ENCODE measurements at places on chromosomes 5 and 9.
A peak's percentile ranks its signal among the peaks of the same experiment; 100 is the strongest.

DNA sequence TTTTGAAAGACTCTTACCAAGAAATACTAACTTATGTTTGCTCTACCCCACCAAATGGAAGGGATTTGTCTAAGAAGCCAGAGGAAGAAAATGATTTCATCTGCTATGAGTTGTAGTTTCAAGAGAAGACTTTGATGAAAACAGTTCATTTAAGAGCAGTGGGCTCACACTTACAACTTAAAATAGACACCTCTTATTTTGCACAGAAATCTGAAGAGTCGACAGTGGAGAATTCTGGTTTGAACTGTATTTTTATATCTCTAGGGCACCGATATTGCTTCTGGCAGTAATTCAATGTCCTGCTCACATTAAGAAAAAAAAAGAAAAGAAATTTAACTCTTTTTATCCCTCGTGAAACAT is 1.9 kb upstream of the DAB2 start:
- no peak for DNase-seq

DNA sequence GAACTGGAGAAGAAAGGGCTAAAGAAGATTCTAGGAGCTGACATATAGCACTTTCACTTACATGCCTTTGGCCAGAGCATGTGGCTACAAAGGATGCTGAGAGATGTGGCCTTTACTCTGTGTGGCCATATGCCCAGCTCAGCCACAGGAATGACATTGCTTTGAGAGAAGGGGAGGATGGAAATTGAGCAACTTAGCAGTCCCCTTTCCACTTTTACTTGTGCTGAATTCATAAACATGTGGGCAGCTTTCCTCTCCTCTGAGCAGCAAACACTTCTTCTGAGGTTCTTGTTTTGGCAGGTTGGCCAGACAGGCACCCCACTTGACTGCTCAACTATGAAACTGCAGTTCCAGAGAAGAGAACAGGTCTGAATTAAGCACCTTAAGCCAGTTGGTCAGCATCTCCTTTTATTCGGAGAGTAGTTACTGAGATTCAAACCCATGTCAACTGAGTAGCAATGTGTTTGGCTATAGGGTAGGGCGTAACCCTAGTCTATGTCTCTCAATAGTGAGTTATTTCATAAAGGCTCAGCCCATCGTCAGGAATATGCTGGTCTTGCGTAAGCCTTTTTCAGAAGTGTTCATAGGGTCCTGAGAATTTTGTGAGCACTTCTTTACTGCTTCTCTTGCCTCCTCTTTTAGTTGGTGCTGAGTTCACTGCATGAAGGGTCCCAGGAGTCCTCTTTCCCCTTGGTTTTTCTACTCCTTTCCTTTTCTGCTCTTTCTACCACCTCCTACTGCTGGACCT is 134.5 kb downstream of the PALM2AKAP2 start:
- DNase-seq = no peak

DNA sequence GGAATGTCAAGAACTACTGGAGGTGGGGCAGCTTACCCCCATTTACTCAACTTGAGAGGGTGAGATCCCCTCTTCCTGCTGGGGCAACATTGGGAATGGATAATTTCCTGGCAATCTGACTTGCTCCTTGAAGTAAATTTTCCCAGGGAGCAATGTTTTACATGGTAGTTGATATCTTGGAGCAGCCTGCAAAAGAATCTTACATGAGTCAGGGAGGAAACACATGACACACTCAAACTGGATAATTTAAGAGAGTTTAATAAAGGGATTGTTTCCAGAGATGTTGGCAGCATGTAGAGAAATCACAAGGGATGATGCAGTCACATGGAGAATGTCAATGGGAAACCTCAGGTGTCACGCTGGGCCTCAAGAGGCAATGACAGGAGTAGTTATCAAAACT is 212.5 kb downstream of the GAS1 start:
- DNase-seq = no peak

- DNase-seq = no peak
Measured at GRCh38 chr5:111198281-111198966, 25.8 kb upstream of the CAMK4 start.

DNA sequence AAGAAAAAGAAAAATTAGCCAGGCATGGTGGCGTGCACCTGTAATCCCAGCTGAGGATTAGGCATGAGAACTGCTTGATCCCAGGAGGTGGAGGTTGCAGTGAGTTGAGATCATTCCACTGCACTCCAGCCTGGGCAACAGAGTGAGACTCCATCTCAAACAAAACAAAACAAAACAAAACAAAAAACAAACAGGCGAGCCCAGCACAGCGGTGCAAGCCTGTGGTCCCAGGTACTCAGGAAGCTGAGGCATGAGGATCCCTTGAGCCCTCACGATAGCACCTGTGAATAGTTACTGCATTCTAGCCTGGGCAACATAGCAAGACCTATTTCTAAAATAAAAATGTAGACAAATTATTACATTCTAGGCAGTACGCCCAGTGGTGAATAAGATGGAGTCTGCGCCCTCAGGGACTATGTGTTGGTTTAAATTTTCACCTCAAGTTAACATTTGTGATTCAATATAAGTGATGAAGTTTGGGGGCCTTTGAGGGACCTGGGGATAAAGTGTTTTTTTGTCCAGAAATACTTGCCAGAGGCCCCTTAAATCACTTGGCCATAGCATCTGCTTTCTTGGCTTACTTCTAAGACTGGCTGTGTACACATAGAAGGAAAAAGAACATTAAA is 3.4 kb upstream of the GAPVD1 start:
- DNase-seq = no peak

- peak; percentile 46 for DNase-seq
Measured at GRCh38 chr5:1111727-1112289, at the start of gene SLC12A7. Gene SLC12A7 (minus strand): TSS chr5:1112063. CDS start chr5:1111991, 72 bp downstream.

- no peak for DNase-seq
Measured at GRCh38 chr5:124463851-124464250, 282.6 kb downstream of the ZNF608 start.

DNA sequence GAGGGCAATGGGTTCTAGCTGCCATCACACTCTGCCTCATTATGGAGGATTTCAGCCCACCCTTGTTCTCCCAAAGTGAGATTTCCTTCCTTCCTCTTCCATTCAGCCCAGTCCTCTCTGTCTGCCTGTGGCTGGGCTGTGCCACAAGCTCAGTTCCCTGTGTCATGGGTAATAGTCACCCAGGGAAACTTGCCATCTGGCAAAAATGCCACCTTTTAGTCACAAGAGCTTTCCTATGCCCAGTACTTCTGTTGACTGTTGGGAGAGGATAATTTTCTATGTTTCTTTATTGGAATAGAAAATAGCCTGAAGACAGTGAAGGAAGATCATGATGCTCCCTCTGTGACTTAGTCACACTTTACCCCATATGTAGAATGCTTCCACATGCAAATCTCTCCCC is 71.4 kb downstream of the TLR4 start:
- no peak for DNase-seq

DNA sequence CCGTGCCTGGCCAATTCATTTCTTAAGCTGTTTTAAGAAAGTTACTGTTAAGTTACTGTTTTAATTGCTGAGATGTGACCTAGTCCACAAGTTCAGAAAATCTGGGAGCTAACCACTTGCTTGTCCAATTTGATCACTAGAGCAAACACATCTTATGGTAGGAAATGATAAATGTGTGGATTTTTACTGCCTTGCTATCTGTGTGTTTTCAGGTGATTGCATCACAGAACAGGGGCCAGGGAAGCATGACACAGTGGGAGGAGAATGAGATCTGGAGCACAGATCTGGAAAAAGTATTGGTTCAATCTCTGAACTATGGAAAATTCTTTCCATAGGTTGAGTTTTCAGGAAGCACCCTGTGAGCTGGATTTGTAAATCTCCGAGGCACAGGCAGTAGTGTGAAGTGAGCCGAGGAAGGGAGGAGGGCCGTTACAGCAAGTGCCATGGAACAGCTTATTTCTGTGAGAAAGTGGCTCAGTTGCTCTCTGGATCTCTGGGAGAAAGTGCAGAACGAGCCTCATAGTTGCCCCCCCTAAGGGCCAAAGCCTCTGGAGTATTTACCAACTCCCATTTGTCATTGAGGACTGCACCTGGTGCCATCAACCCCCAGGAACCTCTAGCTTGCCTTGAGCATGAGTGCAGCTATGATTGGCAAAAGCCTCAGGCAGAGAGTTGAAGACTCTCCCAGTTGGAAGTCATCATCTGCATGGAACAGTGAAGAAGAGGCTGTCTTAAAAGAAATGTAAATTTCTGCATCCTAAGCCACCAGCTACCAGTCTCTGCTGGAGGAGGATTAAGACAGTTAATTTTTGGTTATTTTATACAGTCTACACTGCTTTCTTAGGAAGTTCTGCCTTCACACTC is 161.8 kb upstream of the CLINT1 start:
- DNase-seq = no peak

DNA sequence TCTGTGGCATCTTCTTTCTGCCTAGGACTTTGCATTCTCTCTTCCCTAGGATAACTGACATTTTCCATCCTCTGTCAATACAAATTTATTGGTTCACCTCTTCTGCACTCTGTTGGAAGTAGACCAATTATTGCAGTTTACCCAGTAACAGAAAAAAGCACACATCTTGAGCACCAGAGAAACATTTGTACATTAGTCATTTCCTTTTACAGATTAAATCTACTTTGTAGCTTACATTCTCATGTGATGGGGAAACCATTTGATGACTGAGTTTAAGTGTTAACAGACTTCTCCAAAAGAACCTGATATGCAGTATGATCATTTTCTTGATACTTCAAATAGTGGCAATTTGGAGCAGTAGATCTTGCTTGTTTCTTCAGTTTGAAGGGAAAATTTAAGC is 1098.8 kb downstream of the DTWD2 start:
- no peak for DNase-seq

DNA sequence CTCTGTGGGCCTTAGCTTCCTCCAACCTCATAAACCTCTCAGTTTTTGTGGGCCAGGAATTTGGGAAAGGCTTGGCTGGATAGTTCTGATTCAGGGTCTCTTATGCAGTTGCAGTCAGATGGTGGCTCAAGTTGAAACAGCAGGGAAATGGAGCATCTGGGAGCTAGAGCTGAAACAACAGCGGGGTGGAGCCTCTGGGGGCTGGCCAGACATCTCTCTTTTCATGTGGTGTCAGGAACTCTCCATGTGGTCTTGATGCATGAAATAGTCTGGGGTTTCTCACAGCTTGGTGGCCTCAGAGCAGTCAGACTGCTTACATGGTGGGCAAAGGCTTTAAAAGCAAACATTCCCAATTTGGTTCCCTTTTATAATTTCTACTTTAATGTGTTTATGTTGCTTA is 13.5 kb downstream of the ZNF346 start:
- DNase-seq = no peak

- no peak for DNase-seq
Measured at GRCh38 chr5:5381310-5381913, 41.1 kb upstream of the ICE1 start.

GRCh38 chr9:131853434-131853833 is 113.6 kb upstream of the RAPGEF1 start:
- DNase-seq = no peak

- no peak for DNase-seq
Measured at GRCh38 chr9:127987103-127987614, 6.4 kb upstream of the EEIG1 start.

DNA sequence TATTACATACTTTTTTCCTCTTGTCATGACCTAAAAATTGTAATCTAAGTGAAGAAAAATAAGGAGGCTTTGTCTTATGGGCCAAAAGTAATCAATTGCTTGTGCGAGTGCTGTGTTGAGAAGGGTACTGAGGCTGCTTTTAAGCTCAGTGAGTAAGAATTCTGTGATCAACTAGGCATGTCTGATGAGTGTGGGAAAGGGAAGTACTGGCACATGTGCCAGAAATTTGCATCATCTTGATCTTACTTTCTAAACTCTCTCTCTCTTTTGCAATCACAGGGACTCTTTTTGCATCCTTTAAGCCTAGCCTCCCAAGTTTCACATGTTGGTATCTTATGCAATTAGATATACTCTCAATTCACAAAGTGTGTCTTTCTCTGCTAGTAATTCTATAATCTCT is 329.9 kb downstream of the KIF4B start:
- no peak for DNase-seq

DNA sequence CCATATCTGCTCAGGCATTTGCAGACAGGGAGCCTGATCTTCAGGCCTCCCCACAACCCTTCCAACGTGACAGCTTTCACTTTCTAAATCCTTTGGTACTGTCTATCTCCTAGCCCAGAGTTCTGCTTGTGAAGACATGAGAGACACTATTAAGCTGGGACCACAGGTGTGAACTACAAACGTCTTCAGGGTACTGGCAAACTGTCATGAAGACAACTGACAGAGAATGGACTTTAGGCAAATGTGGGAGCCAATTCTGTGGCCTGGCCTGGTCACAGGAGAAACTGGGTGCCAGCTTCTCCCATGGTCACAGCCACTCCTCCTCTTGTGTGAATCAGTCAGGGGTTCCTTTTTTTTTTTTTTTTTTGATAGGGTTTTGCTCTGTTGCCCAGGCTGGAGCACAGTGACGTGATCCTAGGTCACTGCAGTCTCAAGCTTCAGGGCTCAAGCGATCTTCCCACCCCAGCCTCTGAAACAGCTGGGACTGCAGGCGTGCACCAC is 10.4 kb downstream of the TRIM14 start:
- DNase-seq = no peak

GRCh38 chr5:62354028-62354874 is 48.2 kb downstream of the KIF2A start:
- no peak for DNase-seq

DNA sequence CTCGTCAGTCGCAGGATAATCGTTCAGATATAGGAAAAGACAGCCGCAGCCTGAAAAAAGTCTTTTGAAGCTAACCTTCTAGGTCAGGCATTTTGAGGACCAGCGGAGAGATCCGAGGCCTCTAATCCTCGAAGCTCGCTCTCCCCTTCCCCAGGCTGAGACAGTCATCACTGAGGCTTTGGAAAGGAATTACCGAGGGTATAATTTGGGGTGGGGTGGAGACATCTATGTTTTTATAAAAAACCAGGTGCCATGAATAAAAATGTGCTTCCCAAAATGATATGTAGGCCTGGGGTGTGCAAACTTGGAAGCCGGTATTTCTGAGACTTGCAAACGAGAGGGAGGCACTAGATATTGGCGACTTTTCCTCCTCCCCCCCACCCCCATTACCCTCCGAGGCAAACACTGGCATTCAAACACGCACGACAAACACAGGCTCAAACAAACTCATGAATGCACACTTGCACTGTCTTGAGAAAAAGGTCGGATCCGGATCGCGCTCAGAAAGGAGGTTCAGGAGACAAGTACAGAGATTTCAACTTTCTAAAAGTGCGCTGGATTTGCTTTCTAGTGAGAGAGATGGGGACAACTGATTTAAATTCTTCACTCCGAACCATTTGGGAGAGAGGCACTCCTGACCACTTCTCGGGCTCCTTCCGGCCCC is 935 bp upstream of the MSX2 start:
- no peak for DNase-seq

GRCh38 chr9:97756991-97757390 is 59.9 kb upstream of the XPA start:
- no peak for DNase-seq
